ENCODE measurements at places on chromosomes 3 and 15. TPM values are rescaled to one million over a fixed set of nuclear protein-coding genes. Genes with fewer than 3 reads are reported as not detected.
A peak's percentile ranks its signal among the peaks of the same experiment; 100 is the strongest.

DNA sequence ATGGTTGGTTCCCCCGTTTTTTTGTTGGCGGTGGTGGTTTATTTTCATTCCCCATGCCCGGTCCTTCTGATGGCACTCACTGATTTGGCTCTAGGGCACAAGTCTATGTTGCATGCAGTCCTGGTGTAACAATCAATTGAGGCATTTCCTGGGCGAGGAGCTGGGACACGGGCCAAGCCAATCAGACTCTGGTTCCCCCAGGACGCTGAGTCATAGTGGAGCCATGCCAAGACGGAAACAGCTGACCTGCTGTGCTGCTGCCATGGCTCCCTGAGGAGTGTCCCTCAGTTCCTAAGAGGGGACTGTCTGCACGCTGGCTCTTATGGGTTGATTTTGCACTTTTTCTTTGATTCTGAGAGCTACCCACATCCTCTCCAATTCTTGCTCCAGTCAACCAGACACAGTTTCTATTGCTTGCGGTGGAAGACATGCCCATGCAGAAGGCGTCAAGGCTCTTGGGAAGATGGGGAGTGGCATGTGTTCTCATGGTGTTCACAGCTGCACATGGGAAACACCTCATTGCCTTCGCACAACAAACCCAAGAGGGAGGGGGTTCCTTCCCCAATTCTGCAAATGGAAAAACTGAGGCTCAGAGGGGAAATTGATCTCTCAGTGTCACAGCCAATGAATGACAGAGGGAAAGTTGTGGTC lies 28.3 kb upstream of the ALDH1L1 start:
- DNase-seq = peak; percentile 70
- no peak overlapping the region for H3K4me3 ChIP-seq
- H3K27ac ChIP-seq = no peak overlapping the region
- no peaks in the 10 kb centered on the region for H3K36me3 ChIP-seq
- H3K4me1 ChIP-seq = peaks cover 4% of the 10 kb centered on the region

DNA sequence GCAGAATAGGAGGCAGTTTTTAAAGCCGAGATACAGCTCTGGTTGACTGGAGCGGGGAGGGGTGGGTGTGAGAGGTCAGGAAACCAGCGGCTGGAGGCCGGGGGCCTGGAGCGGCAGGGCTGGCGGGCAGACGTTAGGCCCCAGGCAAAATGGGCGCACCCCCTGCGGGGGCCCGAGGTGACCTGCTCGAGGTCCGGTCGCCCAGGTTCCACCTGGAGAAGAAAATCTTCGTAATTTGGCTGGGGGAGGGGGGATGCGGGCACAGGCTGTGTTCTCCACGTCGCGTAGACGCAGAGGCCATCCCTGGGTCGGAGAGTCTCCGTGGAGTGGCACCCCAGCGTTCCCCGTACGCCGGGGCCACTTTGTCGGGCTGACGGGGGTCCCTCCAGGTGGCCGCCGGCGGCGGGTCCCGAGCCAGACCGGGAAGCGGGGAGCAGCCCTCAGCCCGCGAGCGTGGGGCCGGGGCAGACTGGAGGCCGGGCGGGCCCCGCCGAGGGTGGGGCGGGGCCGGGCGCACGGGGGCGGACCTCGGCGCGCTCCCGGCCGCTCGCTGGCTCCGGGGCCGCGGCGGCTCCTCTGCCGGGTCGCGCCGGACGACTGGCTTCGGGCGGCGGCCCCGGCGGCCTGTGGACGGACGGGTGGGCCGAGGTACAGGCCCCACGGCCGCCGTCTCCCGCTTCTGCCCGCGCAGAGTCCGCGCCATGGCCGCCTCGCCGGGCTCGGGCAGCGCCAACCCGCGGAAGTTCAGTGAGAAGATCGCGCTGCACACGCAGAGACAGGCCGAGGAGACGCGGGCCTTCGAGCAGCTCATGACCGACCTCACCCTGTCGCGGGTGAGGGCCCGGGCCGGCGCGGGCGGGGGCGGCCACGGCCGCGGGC lies at the start of gene CRTC3:
CRTC3 (plus strand) TSS at position 553 of the 879 bp plus-strand sequence; CDS start at position 702, 149 bp downstream.
- H3K27ac ChIP-seq = peak within 1 kb of the TSS; percentile 97
- H3K27me3 ChIP-seq = no peaks in the 10 kb centered on the region
- H3K4me3 ChIP-seq = peak within 1 kb of the TSS; percentile 92

GRCh38 chr15:95609096-95609495 lies 721.4 kb upstream of the NR2F2 start:
- no peaks in the 10 kb centered on the region for H3K27me3 ChIP-seq
- H3K4me3 ChIP-seq = no peak overlapping the region
- H3K4me1 ChIP-seq = peaks cover 6% of the 10 kb centered on the region
- no peak overlapping the region for H3K27ac ChIP-seq

- DNase-seq = no peak
- no peaks in the 10 kb centered on the region for H3K36me3 ChIP-seq
- peaks cover 8% of the 10 kb centered on the region for H3K4me1 ChIP-seq
- H3K27me3 ChIP-seq = no peaks in the 10 kb centered on the region
- H3K27ac ChIP-seq = peak overlapping the region; percentile 38
- no peak overlapping the region for H3K4me3 ChIP-seq
These were observed 47.1 kb downstream of the FOXP1 start for GRCh38 chr3:71536376-71536965.

- H3K36me3 ChIP-seq = no peaks in the 10 kb centered on the region
- DNase-seq = no peak
- H3K4me3 ChIP-seq = no peak overlapping the region
- no peaks in the 10 kb centered on the region for H3K4me1 ChIP-seq
These were observed 240.2 kb upstream of the IL12A start for GRCh38 chr3:159748425-159748824.

GRCh38 chr3:159928666-159929065 lies 60.0 kb upstream of the IL12A start:
- DNase-seq = no peak
- H3K4me3 ChIP-seq = no peak overlapping the region
- no peaks in the 10 kb centered on the region for H3K36me3 ChIP-seq
- H3K27ac ChIP-seq = no peak overlapping the region
- H3K27me3 ChIP-seq = no peaks in the 10 kb centered on the region

- H3K36me3 ChIP-seq = no peaks in the 10 kb centered on the region
- no peak overlapping the region for H3K4me3 ChIP-seq
- DNase-seq = no peak
- H3K27ac ChIP-seq = no peak overlapping the region
These were observed 14.4 kb upstream of the KY start for GRCh38 chr3:134665243-134665642.

DNA sequence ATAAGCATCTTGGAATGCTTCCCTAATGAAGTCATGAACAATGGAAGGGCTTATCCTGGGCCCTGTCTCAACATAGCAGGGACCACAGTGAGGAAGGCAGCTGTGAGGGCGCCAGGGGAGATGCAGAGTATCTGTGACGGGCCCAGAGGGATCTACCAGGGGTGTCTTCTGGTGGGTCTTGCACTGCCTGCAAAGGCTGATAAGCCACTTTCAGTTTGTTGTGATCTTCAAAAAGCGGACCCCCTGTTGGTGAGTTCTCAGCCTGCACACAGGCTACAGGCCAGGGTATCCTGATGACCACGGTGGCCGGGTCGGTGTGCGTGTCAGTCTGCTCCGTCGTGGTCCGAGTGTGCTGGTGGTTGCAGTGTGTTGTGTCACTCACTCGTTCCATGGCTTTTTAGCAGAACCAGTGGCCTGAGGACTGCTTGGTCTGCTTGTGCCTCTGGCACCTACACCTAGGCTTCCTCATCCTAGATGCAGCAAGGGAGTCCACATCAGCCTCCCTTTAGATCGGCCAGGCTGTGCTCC lies 46.8 kb downstream of the CHDH start:
- no peak overlapping the region for H3K4me3 ChIP-seq
- H3K27me3 ChIP-seq = no peaks in the 10 kb centered on the region
- DNase-seq = no peak
- H3K27ac ChIP-seq = no peak overlapping the region
- no peaks in the 10 kb centered on the region for H3K36me3 ChIP-seq
- H3K4me1 ChIP-seq = no peaks in the 10 kb centered on the region

DNA sequence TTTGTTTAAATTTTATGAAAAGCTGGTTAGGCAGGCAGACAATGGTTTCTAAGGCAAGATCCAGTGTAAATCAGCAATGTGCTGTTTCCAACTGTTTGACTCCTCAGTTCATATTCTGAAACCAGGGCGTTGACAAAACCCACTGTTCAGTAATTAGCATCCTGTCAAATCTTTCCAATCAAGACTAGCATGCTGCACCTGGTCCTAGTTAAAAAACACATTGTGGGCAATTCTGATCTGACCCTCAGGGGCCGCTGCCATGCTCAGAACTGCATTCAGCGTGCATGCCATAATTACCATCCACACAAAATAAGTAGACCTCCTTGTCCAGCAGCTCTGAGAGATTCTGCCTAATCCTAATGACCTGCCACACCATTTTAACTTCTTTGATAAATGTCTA lies 20.9 kb upstream of the RBP1 start:
- no peak overlapping the region for H3K4me3 ChIP-seq
- no peak for DNase-seq

MAGEL2 gene
- 0.29 TPM for total RNA-seq

IL1RAP gene
- 16.7 TPM for total RNA-seq

CPB1 gene
- not detected for total RNA-seq

RPUSD3 gene
- 29.4 TPM for total RNA-seq

CFAP100 gene
- 2.8 TPM for total RNA-seq

PLSCR2 gene
- total RNA-seq = not detected

NR2F2 gene
- total RNA-seq = 255 TPM
